ENCODE measurements at places on chromosomes 3 and 15.

DNA sequence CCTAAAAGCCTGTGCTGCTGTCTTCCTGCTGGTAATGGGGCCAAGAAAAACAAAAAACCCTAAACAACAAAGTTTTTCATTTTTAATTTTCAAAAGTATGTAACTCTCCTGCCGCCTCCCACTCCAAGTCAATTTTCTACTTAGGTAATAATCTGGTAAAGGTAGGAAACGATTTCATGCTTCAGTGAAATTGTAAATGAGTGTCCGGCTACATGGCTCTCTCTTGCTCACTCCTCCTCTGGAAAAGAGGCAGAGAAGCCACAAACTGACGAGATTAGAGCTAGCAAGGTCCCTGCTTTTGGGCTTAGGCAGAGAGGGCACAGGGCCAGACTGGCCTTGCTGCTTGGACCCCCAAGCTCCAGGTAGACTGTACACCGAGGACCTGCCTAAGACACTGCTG lies 23.5 kb downstream of the KLHL25 start:
- DNase-seq, result no peak

- no peak for DNase-seq
Measured at GRCh38 chr15:27549746-27550145, 549.4 kb downstream of the OCA2 start.

- DNase-seq, result no peak
Measured at GRCh38 chr3:112721231-112721630, 80.3 kb upstream of the CCDC80 start.

DNA sequence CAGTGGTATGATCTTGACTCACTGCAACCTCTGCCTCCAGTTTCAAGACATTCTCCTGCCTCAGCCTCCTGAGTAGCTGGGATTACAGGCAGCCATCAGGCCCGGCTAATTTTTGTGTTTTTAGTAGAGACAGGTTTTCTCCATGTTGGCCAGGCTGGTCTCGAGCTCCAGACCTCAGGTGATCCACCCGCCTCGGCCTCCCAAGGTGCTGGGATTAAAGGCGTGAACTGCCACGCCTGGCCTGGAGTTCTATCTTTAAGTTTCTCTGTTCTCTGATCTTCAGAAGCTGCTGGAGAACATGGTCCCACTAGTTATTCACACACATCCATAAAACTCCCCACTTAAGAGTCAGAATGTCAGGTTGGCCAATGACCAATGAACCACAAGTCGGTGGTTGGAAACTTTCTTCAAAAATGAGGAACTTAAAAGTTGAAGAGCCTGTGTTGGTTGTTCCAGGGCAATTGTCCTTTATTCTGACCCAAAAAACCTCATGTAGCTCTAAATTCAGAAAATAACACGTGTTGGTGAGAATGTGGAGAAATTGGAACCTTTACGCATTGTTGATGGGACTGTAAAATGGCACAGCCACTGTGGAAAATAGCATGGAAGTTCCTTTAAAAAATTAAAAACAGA lies 55.9 kb upstream of the PIK3CB start:
- DNase-seq, result peak; percentile 99

- DNase-seq, result no peak
Measured at GRCh38 chr15:62035256-62035924, 24.9 kb downstream of the VPS13C start.

- DNase-seq, result no peak
Measured at GRCh38 chr3:117473981-117474538, 764.5 kb downstream of the TUSC7 start.

GRCh38 chr15:35674873-35675781 lies 129.2 kb upstream of the DPH6 start:
- peak; percentile 19 for DNase-seq

GRCh38 chr3:135084405-135084804 lies 289.3 kb downstream of the EPHB1 start:
- DNase-seq, result no peak

DNA sequence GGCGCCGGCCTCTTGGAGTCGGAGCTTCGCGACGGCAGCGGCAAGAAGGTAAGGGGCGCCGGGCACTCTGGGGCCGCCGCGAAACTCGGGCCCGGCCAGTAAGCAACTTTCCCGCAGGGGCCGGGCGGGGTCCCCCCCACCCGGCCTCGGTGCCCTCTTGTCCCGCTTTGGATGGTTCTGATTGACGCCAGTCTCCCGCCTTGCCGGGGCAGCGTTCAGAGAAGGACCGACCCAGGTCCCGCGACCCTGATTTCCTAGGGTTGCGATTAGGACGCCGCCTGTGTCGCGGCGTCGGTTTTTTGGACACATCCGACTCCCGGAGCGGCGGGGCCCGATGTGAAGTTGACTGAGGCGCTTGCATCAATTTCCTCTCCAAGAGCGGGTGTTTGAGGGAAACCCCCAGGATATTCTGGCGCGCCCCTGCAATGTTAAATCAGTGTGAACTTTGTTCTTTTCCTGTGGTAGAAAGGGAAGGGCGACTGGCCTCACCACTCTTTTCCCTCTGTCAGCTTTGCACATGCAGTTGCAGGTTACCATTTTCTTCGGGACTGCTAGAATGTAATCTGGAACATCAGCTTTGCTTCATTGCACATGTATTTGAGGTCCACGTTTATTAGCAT lies 755 bp downstream of the PDE8A start:
- no peak for DNase-seq

DNA sequence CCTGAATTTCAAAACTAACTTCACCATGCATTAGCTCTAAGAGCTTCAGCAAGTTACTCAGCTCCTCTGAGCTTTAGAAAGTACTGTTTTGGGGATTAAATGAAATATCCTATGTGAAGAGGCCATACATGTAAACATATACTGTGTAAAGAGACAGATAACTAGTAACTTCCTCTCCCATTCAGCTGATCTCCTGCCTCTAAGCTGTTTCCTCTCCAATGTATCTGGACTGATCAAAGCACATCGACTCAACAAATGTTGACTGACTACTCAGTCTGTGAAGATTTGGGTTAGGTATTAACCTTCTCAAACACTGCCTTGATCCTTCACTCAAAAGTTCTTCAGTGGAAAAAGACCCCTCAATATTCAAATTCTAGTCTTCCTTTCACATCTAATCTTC lies 82.0 kb downstream of the BOC start:
- no peak for DNase-seq

DNA sequence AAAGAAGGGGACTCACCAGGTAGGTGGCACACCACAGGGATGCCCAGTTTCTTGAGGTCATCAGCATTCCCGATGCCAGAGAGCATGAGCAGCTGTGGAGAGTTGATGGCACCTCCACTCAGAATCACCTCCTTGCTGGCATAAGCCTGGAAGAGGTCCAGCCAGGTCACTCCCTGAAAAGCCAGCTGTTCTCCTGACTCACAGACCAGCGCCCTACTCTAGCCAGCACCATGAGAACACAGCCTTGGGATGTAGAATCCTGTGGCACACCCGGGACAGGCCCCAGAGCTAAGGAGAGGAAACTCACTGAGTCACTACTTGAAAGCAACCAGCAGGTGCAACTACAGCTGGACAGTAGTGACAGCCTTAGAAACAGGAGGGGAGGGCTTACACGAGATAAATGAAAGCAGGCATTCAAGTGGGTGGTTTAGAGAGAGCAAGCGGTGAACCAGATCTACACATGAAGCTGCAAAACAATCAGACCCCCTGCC lies 24.5 kb downstream of the CHDH start:
- no peak for DNase-seq

GRCh38 chr15:55615445-55615844 lies 27.3 kb upstream of the PYGO1 start:
- DNase-seq, result no peak

DNA sequence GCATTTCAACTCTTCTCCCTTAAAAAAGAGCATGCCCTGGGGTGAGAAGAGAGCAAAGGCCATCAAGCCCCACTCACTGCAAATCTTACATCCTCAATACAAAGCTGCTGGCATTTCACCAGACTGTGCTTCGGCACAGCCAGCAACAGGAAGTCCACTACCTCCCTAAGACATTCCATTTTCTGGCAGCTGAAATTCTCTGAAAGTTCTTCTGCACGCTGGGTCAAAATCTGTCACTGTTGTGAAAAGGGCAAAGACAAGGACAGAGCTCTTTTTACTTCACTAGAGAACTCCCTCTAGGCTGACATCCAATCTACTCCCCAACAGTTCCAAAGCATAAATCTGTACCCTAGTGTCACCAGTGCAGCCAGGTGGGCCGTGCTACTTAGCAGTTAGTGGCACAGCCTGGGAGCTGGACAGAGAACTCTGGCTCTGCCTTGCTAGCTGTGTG lies 6.3 kb downstream of the MTMR10 start:
- DNase-seq, result no peak

GRCh38 chr3:133276594-133276993 lies 123.3 kb upstream of the BFSP2 start:
- no peak for DNase-seq

GRCh38 chr15:80179025-80179759 lies 26.4 kb downstream of the FAH start:
- no peak for DNase-seq

- no peak for DNase-seq
Measured at GRCh38 chr3:69174871-69175737, 52.7 kb upstream of the LMOD3 start.
